ENCODE measurements at places on chromosomes 5 and 9. TPM values are rescaled to one million over a fixed set of nuclear protein-coding genes. Genes with fewer than 3 reads are reported as not detected.

The CMYA5 gene
- total RNA-seq: 4.2 TPM

GRCh38 chr5:160773646-160774410, 78.2 kb downstream of the ATP10B start:
- DNase-seq: no peak
- no peaks in the 10 kb centered on the region for H3K27me3 ChIP-seq
- no peaks in the 10 kb centered on the region for H3K36me3 ChIP-seq
- no peak overlapping the region for H3K4me3 ChIP-seq
- H3K4me1 ChIP-seq: no peaks in the 10 kb centered on the region
- H3K27ac ChIP-seq: no peak overlapping the region

DNA sequence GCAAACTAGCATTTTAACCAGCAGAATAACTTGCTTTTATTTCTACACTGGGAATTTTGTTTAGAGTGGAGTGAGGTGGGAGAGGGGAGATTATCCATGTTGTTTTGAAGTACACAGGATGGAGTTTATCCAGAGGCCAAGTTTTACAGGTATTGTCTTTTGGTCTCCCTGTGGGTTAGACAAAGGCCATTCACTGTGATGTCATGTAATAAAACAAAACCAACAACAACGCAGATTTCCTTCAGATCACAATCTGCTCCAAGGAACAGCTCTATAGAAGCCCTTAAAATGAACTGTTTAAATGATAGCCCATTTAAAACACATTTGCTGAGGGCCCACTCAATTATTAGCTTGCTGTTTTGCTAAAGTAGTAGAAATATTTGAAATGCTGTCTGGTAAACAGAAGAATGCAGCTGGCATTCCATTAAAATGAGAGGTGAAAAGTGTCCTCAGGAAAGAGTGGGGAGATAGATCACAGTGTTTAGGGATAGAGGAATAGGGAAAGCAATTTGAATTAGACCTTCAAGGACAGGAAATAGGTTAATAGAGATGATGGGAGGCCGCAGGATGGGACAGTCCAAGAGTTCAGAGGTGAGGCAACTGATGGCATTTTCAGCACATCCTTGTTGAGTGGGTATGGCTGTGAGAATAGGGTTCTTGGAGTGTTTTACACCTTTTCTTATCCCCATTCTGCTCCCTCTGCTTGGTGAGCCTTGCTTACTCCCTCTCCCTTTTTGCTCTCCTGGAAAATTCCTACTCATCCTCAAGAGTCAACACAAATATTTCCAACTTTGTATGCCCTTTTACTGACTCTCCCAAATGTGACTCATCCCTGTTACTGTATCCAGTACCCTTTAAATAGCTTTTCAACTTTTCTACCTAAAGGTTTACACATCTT, 140.1 kb upstream of the NR3C1 start:
- no peak overlapping the region for H3K4me3 ChIP-seq
- no peak for DNase-seq
- no peaks in the 10 kb centered on the region for H3K4me1 ChIP-seq
- no peaks in the 10 kb centered on the region for H3K27me3 ChIP-seq
- H3K27ac ChIP-seq: no peak overlapping the region
- no peaks in the 10 kb centered on the region for H3K36me3 ChIP-seq

- H3K4me3 ChIP-seq: no peak overlapping the region
- no peak overlapping the region for H3K27ac ChIP-seq
- no peaks in the 10 kb centered on the region for H3K36me3 ChIP-seq
- no peaks in the 10 kb centered on the region for H3K4me1 ChIP-seq
Observed at GRCh38 chr5:12951846-12952245, 992.6 kb downstream of the DNAH5 start.

DNA sequence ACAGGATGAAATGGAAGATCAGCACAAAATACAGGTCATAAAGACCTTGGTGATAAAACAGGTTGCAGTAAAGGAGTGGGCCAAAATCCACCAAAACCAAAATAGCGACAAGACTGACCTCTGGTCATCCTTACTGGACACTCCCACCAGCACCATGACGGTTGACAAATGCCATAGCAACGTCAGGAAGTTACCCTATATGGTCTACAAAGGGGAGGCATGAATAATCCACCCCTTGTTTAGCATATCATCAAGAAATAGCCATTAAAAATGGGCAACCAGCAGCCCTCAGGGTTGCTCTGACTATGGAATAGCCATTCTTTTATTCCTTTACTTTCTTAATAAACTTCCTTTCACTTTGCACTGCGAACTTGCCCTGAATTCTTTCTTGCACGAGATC, 6.0 kb upstream of the NDUFB6 start:
- peaks cover 8% of the 10 kb centered on the region for H3K4me1 ChIP-seq
- H3K27ac ChIP-seq: no peak overlapping the region
- H3K27me3 ChIP-seq: peaks cover 3% of the 10 kb centered on the region
- no peaks in the 10 kb centered on the region for H3K36me3 ChIP-seq

DNA sequence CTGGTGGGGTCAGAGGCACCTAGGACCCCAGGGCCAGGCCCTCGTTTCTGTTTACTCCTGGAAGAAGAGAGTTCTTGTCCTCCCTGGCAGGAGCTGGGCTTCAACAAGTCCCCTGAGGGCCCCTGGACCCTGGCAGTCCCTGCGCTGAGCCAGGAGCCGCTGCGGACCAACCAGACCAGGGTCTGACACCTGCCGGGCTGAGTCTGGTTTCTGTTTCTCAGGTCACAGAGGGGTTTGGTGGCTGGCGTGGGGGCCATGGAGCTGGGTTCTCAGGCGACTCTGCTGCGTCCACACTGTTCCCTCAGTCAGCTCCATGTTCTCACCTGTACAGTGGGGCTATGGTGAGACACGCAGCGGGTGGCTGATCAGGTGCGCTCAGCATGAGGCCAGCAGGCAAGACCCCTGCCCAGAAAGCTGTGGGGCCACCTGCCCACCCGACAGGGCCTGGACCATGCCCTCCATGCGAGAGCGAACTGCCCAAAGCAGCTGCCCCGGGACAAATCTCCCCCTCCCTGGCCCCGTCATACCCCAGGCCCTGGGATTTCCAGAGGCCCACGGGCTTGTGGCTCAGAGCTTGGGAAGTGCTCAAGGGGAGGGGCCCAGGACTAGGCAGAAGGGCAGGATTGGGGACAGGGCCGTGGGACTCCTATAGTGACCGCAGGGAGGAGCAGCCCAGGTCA, 17.9 kb upstream of the NOTCH1 start:
- peaks cover 60% of the 10 kb centered on the region for H3K4me1 ChIP-seq
- no peak for DNase-seq
- H3K27me3 ChIP-seq: no peaks in the 10 kb centered on the region
- H3K4me3 ChIP-seq: no peak overlapping the region

- no peak overlapping the region for H3K27ac ChIP-seq
- no peaks in the 10 kb centered on the region for H3K27me3 ChIP-seq
- H3K4me3 ChIP-seq: no peak overlapping the region
- H3K4me1 ChIP-seq: no peaks in the 10 kb centered on the region
Observed at GRCh38 chr9:111051400-111051799, 13.1 kb upstream of the LPAR1 start.

Measured in esophagus muscularis mucosa (tissue), 4 donors.